Activated naive CD4-positive, alpha-beta T cell treated with anti-CD3 and anti-CD28 coated beads, Interleukin-2, amount 10 ng/mL, durations not matched to agents 7 days and 5 days (primary cell): ENCODE measurements at places on chromosomes 1 and 21.

GRCh38 chr1:60942291-60942690, 140.1 kb upstream of the NFIA start:
- DNase-seq, result no peak

- DNase-seq, result no peak
Measured at GRCh38 chr1:229407206-229408026, 26.5 kb downstream of the ACTA1 start.

- no peak for DNase-seq
Measured at GRCh38 chr1:3086272-3086974, 17.4 kb downstream of the PRDM16 start.

DNA sequence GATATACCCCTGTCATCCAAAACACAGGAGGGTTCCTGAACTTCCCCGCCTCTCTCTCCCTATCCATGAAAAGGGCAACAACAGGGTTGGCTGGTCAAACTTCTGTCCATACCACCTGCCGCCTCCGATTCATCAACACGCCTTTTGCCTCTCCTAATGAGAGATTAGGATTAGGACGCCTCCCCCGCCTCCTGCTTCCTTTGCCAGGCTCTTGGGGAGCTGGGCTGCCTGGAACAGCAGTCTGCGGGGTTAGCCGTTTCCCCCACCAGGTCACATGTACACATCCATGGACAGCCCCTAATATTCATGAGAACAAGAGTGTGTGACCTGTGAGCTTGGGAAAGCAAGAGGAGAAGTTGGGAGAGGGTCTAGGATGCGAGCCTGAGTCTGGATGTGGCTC, 2.3 kb upstream of the OPTC start:
- no peak for DNase-seq

GRCh38 chr1:61487801-61488200, 237.1 kb downstream of the TM2D1 start:
- DNase-seq, result no peak

DNA sequence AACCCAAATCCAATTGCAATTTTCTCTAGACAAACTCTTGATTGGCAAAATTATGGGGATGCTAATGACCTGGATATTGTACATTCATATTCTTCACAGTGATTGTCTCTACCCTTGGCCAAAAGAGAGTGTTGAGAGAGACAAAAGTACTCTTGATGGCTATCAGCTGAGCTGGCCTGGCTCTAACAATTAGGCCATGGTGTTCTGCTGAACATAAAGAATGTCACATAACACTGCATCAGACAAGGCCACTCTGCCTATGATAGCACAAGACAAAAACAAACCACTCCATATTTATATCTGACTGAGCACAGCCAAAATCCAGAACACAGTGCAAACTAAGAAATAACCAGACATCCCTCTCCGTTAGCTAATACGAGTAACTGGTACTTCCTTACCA, 101.7 kb downstream of the ADAMTS1 start:
- DNase-seq, result no peak

GRCh38 chr1:116927049-116927798, 17.5 kb downstream of the PTGFRN start:
- no peak for DNase-seq

DNA sequence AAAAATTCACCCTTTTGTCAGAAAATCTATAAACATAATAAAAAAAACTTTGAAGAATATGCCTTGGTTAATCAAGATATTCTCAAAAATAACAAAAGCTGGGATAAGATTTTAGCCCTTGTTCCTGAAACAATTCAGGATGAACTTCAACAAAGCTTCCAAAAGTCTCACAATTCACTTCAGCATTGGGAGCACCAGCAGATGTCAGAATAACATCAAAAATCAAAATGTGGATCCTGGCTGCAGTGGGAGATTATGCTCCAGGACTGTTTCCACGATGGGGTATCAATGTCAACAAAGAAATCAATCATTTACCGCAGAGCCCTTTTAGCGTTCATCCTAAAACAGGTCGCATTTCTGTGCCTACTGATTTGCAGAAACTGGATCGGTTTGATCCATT, 35.2 kb downstream of the ZNF670 start:
- DNase-seq, result no peak

- DNase-seq, result peak; percentile 68
Measured at GRCh38 chr1:224183591-224184312, 712 bp downstream of the DEGS1 start.

GRCh38 chr1:88984569-88984968, 7.9 kb downstream of the KYAT3 start:
- no peak for DNase-seq

GRCh38 chr1:174445817-174446216, 1.9 kb upstream of the GPR52 start:
- DNase-seq, result no peak

GRCh38 chr21:42683371-42684108, 30.1 kb downstream of the PDE9A start:
- DNase-seq, result peak; percentile 65

GRCh38 chr1:156012051-156012817, 8.5 kb downstream of the SSR2 start:
- no peak for DNase-seq

DNA sequence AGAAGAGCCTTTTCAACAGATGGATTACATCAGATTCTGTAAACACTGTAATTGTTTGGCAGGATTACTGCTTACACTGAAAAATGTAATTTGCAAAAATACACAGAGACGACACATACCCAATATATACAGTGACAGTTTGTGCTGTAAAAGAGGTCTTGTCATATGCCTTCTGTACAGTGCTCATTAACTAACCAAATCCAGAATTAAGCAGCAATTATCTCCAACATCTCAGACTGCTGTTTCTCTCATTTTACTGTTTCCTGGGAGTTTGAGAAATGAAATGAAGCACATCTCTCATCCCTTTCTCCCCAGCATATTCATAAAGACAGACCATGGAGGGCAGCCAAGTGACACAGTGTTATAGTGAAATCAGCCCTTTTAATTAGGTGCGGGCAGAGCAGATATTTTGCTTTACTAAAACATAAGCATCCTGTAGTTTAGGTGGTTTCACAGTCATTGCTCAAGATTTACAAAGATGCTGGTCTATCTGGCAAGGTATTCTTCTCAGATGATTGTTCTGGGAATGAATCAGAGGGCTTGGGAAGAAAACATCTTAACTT, 618.4 kb upstream of the USP24 start:
- DNase-seq, result no peak

DNA sequence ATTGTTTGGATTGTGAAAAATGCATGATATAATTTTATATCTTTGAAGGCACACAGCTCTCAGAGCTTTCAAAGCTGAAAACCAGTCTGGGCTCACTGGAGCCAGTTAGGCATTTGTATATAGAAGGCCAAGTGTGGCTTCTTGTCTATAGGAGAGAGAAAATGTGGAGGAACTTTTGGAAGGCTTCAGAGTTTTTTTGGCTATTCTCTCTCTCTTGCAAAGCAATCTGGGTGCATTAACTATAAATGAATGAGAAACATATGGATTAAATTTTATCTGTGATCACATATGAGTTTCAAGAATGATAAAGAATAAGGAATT, 216.7 kb upstream of the HOOK1 start:
- DNase-seq, result no peak

DNA sequence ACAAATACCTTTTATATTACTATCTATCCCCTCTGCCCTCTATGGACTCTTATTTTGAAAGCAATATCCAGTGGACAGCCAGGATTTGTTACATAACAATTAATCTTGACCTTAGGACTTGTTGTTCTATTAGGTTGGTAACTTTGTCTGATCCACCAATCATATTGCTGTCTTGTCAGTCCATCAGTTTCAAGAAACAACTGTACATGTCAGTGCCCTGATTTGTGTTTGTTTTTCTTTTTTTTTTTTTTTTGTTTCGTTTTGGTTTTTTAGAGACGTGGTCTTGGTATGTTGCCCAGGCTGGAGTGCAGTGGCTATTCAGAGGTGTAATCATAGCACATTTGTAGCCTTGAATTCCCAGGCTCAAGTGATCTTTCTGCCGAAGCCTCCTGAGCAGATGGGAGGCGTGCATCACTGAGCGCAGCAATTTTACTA, 1.5 kb upstream of the SCP2 start:
- DNase-seq, result no peak

GRCh38 chr21:45234965-45235364, 52.7 kb downstream of the POFUT2 start:
- no peak for DNase-seq

- DNase-seq, result no peak
Measured at GRCh38 chr1:3467096-3468036, 12.9 kb downstream of the ARHGEF16 start.

GRCh38 chr1:225908013-225908640, 15.9 kb downstream of the PYCR2 start:
- DNase-seq, result no peak

GRCh38 chr21:26679284-26679683, 106.2 kb upstream of the CYYR1 start:
- no peak for DNase-seq

- DNase-seq, result no peak
Measured at GRCh38 chr1:225754940-225755641, 22.5 kb upstream of the SRP9 start.

DNA sequence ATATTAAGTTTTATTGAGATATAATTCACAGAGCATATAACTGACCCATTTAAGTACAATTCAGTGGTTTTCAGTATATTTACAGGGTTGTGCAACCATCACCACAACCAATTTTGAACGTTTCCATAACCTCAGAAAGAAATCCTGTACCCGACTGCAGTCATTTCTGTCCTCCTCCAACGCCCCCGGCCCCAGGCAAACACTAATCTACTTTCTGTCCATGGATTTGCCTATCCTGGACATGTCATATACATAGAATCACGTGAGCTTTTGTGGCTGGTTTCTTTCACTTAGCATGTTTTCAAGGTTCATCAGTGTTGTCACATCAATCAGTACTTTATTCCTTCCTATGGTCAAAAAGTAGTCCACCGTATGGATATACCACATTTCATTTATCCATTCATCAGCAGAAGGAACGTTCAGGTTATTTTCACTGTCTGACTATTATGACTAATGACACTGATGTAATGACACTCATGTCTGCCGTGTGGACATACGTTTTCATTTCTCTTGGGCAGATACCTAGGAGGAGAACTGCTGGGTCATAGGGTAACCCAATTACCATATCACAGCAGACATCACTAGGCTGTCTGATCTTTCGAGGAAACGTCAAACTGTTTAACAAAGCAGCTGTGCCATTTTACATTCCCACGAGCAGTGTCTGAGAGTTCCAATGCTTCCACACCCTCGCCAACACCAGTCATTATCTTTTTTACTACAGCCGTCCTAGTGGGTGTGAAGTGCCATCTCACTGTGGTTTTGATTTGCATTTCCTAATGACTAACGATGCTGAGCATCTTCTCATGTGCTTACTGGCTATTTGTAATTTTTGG, 30.8 kb downstream of the MRPL37 start:
- DNase-seq, result no peak

- DNase-seq, result no peak
Measured at GRCh38 chr1:165137551-165138316, 218.8 kb downstream of the LMX1A start.

DNA sequence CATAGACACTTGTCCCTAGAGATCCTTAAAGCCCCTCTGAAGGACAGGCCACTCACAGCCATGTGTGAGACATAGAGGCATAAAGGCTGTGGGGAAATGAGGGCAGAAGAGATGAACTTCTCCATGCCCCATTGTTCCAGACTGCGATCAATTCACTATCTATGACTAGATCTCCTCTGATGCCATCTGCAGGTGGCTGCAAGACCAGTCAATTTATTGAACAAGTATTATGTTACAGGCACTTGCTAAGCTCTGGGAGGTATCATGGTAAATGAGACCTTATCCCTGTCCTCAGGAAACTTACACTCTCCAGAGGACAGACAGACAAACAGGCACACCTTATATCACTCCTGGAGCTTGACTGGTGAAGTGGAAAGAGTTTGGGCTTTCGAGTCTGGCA, 22.9 kb downstream of the UBIAD1 start:
- peak; percentile 31 for DNase-seq

DNA sequence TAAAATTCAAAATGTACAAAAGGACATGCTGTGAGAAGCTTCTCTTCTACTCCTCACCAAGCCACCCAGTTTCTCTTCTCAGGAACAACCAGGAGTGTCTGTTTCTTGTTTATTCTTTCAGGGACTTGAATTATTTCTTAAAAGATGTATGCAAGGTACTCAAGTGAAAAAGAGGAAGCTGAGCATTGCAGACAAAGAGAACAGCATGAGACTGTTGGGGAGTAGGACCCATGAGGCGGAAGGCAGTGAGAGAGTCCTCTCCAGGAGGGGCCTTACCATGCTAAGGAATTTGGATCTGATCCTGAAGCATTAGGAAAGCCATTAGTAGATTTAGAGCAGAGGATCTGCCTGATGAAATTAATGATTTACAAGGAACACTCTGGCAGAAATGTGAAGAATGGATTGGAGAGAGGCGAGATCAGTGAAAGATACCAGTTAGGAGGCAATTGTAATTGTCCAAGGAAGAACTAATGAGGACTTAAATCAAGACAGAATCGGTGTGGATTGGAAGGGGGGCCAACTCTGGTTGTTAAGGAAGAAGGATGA, 14.7 kb upstream of the SSX2IP start:
- no peak for DNase-seq

DNA sequence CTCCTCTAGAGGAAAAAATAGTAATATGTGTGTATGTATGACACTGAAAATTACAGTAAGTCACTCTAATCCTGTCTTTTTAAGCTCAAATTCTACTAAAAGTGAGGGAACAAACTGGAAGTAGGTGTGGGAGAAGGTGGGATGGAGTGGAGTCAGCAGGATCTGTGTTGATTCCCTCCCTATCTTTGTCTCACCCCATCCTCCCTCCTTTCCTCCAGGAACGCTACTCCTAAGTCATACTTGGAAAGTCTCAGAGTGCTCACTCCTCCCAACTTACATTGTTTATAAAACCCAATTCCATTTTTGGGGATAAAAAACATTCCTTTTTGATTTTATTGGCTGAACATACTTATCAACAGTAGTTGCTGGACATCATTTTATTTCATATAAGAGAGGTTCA, 14.9 kb upstream of the NUP133 start:
- no peak for DNase-seq

DNA sequence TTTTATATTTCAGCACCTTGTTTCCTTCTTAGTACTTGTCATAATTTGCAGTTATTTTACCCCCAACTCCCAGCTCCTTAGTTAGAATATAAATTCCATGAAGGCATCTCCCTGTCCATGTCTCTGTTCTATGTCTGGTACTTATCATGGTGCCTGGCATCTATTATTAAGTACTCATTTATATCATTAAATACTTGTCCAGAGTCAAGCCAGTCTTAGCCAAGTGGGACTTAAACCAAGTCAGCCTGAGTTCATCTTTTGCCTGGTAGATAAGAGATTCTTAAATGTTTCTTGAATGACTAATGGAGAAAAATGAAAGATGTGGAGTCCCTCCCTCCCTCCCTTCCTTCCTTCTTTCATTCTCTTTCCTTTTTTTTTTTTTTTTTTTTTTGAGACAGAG, 9.4 kb downstream of the SLC25A44 start:
- DNase-seq, result no peak
